CMK (cell line): ENCODE measurements at places on chromosomes 3 and 15.

- no peak for DNase-seq
Observed at GRCh38 chr3:124293584-124293983, 301.7 kb upstream of the ROPN1 start.

GRCh38 chr3:48082580-48083184 is 66.5 kb upstream of the MAP4 start:
- DNase-seq: no peak

DNA sequence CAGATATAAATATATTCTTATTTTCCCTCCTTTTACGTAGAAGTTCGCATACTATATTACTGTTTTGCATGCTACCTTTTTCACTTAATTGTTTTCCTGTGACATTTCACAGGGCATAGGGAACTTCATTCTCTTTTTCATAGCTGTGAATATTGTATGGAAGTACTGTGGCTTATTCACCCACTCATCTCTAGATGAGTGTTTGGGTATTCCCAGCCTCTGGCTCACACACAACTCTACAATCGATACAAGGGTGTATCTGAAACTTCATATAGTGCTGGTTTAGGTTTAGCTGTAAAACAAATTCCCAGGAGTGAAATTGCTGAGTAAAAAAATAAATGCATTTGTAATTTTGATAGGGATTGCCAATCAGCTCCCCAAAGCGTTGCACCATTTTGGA is 55.3 kb upstream of the MAGI1 start:
- no peak for DNase-seq

DNA sequence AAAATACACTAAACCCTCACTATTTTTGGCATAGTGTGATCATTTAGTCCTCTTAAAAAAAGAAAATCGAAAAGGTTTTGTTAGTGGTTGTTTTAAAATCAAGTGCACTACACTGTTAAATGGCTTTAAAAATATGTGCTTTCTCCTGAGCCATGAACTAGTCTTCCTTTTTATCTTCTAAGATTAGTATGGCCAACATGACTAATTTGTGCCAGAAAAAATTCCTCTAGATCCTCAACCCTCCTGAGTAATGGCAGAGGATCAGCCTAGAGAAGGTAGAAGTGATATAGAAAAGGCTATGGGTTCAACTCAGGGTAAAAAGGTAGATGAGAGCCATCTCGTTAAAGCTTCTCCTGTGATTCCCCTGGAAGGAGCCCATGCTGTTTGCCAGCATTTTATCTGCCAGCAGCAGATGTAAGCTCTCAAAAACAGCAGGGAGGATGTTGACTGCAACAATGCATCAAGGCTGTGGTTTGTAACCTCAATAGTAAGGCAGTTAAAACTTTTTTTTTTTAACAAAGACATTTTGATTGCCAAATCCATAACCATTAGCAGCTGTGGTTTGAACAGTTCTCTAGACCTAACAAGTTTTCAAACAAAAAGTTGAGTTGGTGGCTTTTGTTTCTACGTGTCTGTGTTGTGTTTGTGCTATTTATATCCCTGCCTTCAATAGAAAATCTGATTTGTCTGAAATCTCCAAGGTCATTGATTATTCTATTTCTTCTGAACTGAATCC is 30.2 kb upstream of the ZNF609 start:
- DNase-seq: peak; percentile 43

DNA sequence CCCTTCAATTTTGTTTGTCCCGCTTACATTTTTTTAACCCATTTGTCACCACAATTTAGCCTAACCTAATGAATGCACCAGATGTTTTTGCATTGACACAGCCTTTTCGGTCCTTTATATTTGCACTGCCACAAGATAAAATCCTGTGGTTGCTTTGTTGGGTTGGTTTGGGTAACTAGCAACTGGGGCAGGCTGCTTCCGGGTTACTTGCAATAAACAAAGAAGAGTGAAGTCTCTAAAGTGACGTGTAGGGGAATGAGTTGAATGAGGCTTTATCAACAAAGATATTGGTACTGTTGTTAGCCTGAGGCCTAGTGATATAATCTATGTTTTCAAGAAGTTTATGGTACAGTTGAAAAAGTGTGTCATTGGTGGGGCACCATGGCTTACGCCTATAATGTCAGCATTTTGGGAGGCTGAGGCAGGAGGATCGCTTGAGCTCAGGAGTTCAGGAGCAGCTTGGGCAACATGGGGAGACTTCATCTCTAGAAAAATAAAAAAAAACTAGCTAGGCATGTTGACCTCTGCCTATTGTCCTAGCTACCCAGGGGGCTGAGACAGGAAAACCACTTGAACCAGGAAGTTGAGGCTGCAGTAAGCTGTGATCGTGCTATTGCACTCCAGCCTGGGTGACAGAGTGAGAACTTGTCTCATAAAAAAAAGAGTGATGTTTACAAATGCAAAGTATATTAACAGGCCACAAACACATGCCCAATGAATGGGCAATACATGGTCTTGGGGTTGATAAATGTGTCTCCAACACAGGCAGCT is 121.8 kb downstream of the OXSM start:
- DNase-seq: no peak

DNA sequence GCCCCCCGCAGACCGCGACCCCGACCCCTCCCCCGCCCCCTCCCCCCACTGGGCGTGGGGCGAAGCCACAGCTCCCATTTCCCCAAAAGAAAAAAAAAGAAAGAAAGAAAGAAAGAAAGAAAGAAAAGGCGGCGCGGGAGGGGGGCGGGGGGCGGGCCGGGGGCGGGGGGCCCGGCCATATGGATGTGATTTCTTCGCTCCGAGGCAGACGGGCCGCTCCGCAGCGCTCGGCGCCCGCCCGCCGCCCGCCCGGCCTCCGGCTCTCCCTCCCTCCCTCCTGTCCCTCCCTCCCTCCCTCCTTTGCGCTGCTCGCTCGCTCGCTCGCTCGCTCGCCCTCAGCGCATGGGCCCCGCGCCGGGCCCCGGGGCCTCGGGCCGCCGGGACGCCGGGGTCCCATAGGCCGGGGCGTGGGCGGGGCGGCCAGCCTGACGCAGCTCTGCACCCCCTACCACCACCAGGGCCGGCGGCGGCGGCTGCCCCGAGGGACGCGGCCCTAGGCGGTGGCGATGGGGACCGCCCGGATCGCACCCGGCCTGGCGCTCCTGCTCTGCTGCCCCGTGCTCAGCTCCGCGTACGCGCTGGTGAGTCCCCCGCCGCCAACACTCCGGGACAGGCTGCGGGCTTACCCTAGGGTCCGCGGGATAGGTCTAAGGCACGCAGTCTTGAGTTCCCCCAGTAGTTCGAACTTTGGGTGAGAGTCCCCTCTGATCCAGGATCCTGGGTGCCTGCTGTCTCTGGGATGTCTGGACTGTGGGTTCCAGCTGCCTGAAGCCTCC is 5.7 kb downstream of the PTH1R start:
- DNase-seq: no peak

DNA sequence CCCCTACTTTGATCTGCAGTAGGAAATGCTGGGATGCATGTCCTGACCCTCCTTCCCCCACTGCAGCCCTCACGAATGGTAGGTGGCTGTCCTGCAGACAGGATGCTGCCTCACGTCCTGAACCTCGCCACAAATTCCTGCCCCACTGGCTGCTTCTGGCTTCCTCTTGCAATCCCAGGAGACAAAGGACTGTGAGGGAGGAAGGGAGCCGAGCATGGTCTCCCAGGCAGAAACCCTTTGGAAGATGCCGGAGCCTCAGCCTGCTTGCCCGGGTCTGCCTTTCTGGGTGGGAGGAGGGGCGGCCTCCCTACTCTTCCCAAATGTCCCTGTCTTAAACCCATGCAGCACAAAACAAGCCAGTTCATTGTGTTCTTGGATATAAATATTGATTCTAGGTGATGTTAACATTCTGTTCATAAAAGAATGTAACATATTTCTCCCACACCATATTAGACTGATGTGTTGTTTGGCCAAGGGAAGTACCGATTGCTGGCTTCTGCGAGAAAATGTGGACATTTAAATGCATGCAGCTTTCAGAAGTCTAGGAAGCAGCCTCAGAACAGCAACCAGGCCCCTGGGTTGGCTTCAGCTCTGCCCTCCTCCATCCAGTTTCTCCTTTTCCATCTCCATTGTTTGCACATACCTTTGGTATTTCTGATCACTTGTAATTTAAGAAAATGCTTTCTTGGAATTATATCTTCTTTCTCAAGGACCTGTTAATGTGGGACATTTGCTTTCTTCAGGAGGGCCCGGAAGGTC is 75.3 kb downstream of the HMG20A start:
- DNase-seq: no peak

GRCh38 chr3:139340784-139341183 is 3.0 kb upstream of the MRPS22 start:
- no peak for DNase-seq

GRCh38 chr15:89946681-89947299 is 34.0 kb upstream of the ARPIN start:
- no peak for DNase-seq

- no peak for DNase-seq
Observed at GRCh38 chr3:183764847-183765731, 60.3 kb downstream of the MAP6D1 start.

DNA sequence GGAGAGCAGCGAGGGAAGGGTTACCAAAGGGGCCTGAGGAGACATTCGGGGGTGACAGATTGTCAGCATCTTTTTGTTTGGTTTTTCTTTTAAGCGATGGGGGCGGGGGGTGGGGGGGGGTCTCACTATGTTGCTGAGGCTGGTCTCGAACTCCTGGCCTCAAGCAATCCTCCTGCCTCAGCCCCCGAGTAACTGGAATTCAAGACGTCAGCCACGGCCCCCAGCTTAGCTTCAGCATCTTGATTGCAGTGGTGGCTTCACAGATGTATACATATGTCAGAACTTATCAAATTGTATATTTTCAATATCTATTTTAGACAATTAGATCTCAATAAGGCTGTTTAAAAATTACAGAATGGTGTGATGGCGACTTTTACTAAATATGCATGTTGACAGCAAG is 30.9 kb downstream of the ZDHHC19 start:
- no peak for DNase-seq

- DNase-seq: no peak
Observed at GRCh38 chr15:100734586-100734985, 132.2 kb downstream of the ASB7 start.

GRCh38 chr3:8825153-8825825 is 55.9 kb upstream of the OXTR start:
- DNase-seq: no peak

GRCh38 chr15:77187751-77188464 is 117.0 kb upstream of the TSPAN3 start:
- DNase-seq: no peak

- DNase-seq: no peak
Observed at GRCh38 chr15:63494408-63494807, 10.0 kb upstream of the USP3 start.
